ENCODE measurements at places on chromosomes 4 and X.

DNA sequence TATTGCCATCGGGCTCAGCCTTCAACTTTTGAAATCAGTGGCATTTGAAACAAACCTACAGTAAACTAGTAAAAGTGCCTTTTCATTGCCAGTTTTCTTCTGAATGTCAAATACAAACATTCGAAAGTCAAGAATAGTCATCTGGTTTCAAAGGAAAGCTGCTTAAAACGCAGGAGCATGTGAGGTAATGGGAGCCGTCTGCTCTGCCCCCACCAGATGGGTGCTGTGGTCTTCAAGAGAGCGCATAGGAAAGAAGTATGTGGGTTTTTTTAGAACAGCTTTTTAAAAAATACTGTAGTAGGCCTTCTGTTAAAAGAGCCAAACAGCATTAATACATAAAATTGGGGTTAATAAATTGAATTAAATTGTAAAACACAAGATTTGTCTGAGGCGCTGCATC, 88.6 kb downstream of the STOX2 start:
- no peak for DNase-seq

- DNase-seq: peak; percentile 19
Observed at GRCh38 chr4:37601531-37601930, 84.6 kb downstream of the RELL1 start.

DNA sequence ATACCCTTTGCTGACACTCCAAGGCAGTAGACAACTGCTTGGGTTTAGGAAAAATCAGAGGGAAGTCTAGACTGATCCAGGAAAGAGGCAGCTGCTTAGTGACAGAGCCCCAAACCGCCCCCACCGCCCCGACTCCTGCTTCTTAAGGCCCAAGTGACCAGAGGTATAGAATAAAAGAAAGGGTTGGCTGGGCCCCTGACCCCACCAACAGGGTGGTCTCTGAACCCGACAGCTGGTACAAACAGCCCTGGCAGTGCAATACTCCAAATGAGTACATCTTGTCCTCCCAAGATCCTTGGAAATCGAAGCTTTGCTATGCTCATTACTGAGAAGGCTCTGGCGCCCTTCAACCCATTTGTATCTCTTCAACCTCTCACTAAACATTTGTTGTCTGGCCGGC, 78.1 kb upstream of the PLAC1 start:
- no peak for DNase-seq

- peak; percentile 50 for DNase-seq
Observed at GRCh38 chrX:78945186-78945912, at the start of gene P2RY10. TSS of gene P2RY10 (plus strand) at chrX:78945391. CDS start at chrX:78960521, 15,130 bp downstream.

GRCh38 chr4:7244751-7245320, 52.5 kb downstream of the SORCS2 start:
- no peak for DNase-seq

- no peak for DNase-seq
Observed at GRCh38 chrX:2145692-2146367, 354.9 kb downstream of the DHRSX start.

GRCh38 chr4:52192721-52193135, 141.6 kb downstream of the SPATA18 start:
- no peak for DNase-seq

- DNase-seq: no peak
Observed at GRCh38 chr4:185016101-185016940, 2.0 kb upstream of the HELT start.

- DNase-seq: no peak
Observed at GRCh38 chr4:101123231-101123630, 224.1 kb downstream of the PPP3CA start.

DNA sequence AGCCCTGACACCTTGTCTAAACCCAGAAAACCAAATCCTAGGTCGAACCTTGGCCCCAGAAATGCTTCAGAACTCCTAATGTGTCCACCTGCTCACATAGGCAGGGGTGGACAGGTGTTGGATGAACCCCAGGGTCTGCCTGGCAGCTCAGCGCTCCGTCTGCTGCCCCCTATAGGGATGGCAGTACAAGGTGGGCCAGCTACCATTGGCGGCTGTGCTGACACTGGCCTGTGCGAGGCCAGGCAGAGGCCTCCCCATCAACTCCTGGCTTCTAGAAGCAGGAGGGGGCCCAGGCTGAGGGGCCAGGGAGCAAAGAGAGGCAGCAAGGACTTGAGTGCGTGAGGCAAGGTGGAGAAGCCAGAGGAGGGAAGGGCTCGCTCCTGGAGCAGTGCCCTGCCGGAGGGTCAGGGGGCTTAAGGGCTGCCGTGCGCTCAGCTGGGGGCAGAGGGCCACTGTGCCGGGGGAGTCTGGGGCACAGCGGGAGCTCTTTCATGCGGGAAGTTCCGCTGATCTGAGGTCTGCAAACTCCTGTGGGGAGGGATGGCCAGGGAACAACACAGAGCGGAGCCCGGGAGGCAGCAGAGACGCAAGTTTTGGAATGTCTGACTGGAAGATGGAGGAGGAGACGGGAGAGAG, 20.6 kb downstream of the CCNQ start:
- no peak for DNase-seq

- DNase-seq: no peak
Observed at GRCh38 chrX:39725928-39726619, 371.7 kb downstream of the BCOR start.

DNA sequence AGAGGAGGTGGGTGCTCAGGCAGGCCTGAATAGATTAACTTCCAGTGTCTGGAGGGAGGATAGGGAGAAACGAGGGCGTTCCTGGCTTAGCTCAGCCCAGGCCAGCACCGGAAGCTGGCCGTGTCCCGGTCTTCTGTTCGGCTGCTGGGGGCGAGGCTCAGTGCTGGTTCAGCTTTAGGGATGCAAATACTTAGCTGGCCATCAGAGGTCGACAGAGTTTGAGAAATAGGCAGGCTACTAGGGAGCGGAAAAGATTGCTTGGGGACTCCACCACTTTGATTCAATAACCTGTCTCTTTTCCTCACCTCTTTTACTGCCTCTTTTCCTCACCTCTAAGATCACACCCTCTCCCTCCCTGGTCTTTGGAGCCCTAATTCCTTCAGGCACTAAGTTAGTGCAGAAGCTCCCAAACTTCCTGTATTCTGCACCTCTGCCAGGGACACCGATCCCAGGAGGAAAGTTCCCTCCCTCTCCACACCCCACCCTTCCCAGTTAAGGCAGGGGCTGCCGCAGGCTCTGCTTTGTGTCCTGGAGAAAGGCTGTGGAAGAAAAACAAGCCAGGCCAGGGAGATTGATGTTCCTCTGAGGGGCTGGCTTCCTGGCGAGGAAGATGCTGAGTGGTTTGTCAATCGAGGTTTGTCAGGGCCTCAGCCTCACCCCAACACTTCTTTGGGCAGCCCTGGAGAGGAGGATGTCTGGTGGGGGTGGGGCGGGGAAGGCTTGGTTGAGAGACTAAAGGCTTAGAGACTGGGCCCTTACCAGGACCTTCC, 6.0 kb upstream of the EFNB1 start:
- peak; percentile 37 for DNase-seq

DNA sequence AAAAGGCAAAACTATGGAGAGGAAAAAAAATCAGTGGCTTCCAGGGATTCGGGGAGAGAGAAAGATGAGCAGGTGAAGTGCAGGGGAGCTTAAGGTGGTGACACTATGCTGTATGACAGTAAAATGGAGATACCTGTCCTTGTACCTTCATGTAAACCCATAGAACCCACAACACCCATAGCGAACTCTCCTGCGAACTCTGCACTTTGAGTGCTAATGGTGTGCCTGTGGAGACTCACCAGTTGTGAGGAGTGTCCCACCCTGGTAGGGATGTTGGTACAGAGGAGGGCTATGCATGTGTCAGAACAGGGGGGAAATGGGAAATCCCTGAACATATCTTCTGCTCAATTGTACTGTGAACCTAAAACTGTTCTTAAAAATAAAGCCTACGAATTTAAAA, 42.8 kb downstream of the HMX1 start:
- no peak for DNase-seq

GRCh38 chrX:51955200-51955599, 61.8 kb downstream of the MAGED1 start:
- DNase-seq: peak; percentile 50

Data from RPMI8226 (cell line).